ENCODE measurements at places on chromosomes 7 and 10.

GRCh38 chr10:131536676-131537075, 225.2 kb upstream of the TCERG1L start:
- no peak for DNase-seq

DNA sequence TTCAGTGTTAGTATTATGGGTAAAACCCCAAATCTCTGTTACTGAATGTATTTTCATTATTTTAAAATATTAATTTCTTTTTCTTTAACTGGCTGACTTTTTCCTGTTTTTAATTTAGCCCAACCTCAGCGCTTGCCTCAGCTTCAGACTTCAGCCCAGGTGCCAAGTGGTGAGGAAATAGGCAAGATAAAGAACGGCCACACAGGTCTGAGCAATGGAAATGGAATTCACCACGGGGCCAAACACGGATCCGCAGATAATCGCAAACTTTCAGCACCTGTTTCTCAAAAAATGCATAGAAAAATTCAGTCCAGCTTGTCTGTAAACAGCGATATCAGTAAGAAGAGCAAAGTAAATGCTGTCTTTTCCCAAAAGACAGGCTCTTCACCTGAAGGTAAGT, 57.5 kb downstream of the MDFIC start:
- DNase-seq, result no peak

- DNase-seq, result no peak
Measured at GRCh38 chr10:73494877-73495225, 973 bp downstream of the PPP3CB start.

DNA sequence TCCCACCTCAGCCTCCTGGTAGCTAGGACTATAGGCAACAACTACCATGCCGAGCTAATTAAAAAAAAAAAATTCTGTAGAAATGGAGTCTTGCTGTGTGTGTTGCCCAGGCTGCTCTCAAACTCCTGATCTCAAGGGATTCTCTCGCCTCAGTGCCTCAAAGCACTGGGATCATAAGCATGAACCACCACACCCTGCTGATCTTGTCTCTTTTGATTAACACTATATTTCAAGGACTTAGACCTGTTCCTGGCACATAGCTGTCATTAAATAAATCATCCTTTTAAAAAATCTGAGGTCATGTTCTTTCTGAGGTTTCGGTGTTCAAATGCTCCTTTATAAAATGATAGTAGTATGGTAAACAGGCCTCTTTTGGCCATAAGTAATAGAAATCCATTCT, 4.8 kb downstream of the PALS2 start:
- DNase-seq, result no peak

DNA sequence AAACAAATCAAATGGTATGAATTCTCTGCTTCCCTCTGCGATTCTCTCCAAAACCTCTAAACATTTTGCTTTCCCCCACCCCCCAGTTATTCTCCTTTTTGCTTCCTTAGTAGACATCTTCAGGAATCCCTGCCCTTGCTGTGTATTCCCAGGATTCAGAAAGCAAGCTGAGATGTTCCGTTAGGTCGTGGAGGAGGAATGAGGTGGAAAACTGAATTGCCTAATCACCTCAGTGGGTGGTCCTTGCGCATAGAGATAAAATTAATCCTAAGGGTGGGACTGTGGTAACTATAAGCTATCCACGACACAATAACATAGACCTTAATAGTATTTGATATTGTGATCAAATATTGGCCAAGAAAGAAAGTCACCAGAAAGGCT, 49.1 kb upstream of the SEMA3C start:
- no peak for DNase-seq

DNA sequence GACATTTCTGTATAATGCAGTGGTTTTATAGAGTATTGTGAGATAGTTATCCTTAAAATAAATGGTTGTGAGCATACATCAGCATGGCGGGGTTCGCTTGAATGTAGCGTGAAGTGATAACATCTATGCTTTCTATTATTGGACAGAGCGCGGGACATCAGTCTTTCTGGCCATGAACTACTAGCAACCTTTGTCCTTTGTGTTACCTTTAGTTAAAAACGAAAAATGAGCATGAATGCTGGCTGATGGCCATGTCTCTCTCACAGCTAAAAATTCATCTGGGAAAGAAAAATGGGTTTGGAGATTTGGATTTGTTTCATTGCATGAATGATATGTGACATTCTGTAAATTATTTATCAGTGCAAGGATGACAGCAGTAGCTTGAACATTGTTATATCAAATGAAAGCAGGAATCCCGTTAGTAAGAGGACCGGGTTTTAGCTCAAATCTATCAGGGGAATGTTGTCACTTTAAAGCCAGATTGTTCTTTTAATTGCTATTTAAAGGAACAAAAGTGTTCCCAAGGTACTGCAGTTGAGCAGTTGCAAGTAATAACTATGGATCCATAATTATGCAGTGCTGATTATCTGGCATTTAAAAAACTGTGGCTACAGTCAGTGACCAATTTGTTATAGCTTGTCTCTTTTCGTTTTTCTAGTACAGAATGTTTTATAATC, 131.0 kb downstream of the KAT6B start:
- DNase-seq, result no peak

GRCh38 chr10:116752969-116753665, 10.8 kb upstream of the HSPA12A start:
- no peak for DNase-seq

DNA sequence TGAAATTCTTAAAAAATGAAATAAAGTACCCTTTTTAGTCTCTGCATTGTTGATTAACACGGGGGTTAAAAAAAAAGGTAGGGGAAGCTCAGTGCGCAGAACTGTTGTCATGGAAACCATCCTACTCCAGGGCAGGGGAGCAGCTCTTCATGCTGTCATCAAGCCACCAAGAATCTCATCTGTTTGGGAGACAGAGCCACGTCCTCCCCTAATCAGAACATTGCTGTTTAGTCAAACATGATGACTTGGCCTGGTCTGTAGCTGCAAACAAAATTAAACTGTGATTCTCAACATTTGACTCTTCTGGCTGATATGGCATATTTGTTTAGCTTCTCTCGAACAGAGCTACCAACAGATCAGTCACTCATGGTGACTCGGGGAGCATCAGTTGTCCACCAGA, 254.4 kb upstream of the KLF14 start:
- no peak for DNase-seq

GRCh38 chr7:20199015-20199737, 18.0 kb downstream of the MACC1 start:
- no peak for DNase-seq

- DNase-seq, result no peak
Measured at GRCh38 chr7:23076772-23077171, 28.8 kb upstream of the KLHL7 start.

GRCh38 chr10:122293156-122293960, 22.3 kb downstream of the BTBD16 start:
- DNase-seq, result no peak

DNA sequence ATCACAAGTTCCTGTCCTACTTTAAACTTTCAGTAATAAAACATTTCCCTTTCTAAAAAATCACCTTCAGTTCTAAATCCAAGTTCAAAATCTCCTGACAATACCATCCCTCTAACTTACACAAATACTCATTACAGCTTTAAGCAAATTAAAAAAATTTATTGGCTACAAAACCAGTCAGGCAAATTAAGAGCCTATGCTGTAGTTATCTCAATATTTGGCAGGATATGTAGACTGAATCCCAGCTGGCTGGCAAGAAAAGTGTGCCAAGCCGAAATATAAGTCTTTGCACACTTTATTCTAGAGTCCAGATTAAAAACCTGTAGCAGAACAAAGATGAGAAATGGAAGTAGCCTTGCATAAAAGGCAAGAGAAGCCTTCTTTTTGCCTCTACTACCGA, 9.5 kb downstream of the WAPL start:
- no peak for DNase-seq

- DNase-seq, result no peak
Measured at GRCh38 chr10:132659206-132660091, 121.9 kb downstream of the INPP5A start.
